T follicular helper cell (primary cell): ENCODE measurements at places on chromosomes 3 and 15.

- DNase-seq, result no peak
These were observed 131.7 kb downstream of the STAG1 start for GRCh38 chr3:136620436-136620835.

DNA sequence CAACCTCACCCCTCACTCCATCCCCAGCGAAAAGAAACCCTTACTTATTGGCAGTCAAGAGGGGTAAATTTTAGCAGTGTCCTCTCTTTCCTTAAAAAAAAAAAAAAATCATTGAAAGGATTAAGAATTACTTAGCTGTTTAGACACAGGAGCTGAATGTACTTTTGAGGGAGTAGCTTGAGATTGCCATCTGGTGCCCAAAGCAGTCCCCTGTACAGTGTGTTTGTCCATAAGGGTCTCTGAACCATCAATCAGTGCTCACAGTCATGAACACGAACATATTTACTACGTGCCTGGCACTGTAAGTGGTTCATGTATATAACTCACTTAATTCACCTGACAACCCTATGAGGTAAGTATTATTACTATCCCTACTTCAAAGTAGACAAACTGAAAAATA, 463.5 kb downstream of the RAP2B start:
- no peak for DNase-seq

- no peak for DNase-seq
These were observed 42.6 kb downstream of the PAQR5 start for GRCh38 chr15:69341356-69341755.

DNA sequence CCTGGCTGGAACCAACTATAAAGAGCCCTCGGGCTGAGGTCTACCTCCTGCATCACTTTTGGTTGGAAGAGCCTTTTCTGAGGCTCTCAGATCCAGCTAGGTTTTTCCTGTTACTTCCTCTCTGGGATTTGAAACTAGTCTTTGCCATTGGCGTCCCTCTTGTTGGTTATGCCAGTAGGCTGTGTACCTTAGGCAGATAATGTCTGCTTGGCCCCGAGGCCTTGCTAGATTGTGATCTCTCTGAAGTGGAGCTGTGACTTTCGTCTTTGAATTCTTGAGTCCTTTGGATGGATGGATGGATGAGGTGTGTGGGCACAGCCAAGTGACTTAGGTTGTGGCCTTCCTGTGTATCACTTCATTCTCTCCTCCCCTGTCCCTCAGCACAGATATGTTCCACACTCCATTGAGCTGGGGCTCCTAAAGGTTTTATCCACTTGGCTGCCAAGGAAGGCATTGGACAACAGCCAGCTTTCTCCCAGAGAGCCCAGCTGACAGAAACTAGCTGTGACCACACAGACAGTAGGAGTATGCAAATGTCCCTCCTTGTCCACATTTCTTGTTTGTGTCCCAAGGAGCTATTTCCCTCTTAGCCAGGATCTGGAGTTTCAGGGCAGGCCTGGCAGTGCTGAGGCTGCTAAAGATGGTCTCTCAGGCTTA, 7.9 kb upstream of the DNAJC17 start:
- DNase-seq, result no peak

DNA sequence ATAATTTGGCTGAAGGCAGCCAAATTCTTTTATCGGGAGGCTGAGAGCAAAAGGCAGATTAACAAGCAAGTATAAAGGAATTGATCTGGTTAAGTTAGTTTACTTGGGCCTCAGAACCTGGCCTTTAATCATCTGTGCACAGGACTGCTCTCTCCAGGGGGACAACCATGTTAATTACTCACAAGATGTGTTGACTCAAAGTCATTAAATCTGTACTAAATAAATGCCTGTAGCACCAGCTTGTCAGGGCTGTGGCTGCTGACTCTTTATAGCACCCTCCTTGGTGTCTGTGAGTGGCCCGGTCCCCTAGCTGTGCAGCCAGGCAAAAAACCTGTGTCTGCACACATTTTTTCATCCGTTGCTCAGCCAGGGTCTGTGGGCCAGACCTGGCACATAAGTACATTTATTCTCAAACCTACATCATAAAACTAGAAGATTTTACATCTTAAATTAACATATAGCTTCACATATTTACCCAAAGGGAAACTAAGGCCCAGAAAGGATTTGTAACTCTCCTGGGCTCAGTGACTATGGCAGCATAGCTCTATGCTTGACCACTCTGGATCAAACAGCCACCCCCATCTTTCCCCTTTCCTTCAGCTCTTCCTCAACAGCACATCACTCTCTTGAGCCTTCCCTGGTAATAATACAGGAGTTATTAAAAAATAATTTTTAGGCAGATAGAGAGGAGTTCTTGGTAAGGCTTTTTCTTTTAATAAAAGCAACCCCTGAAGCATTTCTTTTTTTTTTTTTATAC, 51.4 kb downstream of the NCEH1 start:
- no peak for DNase-seq

- DNase-seq, result peak; percentile 45
These were observed 55.3 kb downstream of the CCDC33 start for GRCh38 chr15:74291101-74292071.

DNA sequence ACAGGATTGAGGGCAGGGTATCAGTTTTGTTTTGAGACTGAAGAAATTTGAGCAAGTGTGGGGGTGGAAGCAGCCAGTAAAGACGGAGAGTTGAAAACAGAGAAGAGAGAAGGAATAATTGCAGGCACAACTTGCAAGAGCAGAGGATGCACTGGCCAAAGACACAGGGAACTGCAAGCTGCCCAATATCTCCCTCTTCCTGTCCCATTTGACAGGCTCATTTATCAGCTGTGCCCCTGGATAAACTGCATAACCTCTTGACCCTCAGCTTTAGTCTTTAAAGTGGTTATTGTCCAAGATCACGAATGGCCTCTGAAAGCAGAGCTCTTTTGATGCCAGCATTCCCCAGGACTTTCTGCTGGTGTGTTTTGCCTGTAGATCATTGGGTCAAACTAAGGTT, 5.0 kb upstream of the RAMAC start:
- DNase-seq, result no peak

DNA sequence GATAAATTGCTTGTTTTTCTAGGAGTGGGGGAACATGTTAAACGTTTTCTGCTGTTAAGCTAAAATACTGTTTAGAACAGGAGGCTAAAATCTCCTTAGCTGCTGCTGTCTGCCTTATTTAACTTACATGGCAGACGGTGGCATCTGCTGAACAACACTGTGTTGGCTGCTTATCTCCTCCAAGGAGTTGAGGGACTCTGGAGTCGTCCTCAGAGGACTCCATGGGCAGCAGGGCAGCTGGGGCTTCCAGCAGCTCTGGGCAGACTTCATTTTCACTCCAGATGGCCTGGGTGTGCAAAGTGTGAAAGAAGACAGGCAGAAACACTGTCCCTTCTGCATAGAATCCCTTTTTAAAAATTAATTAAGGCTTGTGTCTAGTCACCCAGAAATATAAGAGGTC, 52.9 kb upstream of the NUDT16 start:
- DNase-seq, result no peak

- no peak for DNase-seq
These were observed 146.6 kb downstream of the TBL1XR1 start for GRCh38 chr3:177050501-177051237.

DNA sequence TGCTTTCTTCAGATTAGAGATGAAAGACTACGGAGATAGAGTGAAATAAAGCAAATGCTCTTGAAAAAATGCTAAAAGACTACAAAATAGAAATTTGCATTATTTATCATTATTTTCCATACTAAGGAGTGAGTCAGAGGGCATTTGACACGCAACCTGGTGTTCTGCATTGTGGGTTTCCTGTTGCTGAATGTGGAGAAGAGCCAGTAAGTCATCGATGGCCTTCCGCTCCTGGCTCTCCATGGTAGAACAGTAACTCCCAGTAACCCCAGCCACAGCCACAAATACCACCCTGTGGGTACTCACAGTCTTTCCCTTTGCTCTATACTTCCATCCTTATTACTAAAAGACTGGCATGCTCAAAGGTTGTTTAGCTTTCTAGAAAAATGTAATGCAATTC, 61.5 kb downstream of the CGGBP1 start:
- no peak for DNase-seq

- no peak for DNase-seq
These were observed 17.2 kb downstream of the TMEM202 start for GRCh38 chr15:72415304-72415703.

GRCh38 chr3:20039765-20040547, at the start of gene KAT2B:
Gene KAT2B (plus strand): TSS chr3:20040446. CDS start chr3:20040478, 32 bp downstream.
- DNase-seq, result peak; percentile 77

DNA sequence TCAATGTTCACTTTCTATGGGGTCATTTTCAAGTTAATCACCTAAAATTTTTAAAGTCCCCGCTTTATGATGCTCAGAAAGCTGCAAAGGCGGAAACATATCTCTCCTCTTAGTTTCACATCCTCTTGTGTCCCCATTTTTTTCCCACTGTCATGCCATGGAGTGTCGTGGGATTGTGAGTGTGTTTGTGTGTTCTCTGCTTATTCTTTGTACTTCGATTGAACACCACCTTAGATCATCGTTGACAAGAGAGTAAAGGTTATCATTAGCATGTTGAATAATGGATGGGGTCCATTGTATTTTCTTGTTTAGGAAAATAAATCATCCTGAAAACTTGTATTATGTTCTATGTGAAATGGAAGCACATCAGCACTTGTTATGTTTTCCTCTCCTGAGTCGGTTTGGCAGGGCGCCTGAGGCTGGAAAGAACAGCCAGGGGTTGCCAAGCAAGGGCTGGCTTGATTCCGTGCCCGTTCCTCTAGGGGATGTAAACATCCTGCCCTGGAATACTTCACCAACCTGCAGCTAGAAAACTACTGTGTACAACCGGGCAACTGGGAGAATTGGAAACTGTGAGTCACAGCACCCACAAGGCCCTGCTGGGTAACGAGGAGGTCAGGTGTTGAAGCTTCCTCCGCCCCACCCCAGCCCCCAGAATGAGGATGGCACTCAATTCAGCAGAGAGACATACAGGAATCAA, 67.2 kb downstream of the EIF4E3 start:
- no peak for DNase-seq

GRCh38 chr3:36795622-36796021, 31.3 kb upstream of the DCLK3 start:
- no peak for DNase-seq

- DNase-seq, result no peak
These were observed 27.1 kb upstream of the LACTB start for GRCh38 chr15:63094495-63094931.

DNA sequence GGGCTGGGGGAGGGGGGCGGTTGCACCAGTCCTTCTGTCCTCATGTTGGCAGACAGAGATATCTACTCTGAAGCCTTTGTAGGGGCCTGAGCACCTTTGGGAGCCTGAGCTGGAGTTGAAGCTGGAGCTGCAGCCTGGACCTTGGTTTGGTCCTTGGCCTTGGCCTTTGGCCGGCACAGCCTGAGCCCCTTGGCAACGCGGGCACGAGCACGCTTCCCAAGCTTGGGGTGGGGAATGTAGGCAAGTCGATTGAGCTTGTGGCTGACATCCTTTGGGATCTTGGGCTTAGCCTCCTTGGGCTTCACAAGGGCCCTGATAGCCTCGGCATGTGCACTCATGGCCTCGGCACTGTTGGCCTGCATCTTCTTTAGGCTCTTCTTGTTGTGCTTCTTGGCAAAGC, 8.1 kb upstream of the ST6GAL1 start:
- DNase-seq, result no peak

GRCh38 chr3:83765956-83766355, 1192.8 kb upstream of the CADM2 start:
- no peak for DNase-seq

DNA sequence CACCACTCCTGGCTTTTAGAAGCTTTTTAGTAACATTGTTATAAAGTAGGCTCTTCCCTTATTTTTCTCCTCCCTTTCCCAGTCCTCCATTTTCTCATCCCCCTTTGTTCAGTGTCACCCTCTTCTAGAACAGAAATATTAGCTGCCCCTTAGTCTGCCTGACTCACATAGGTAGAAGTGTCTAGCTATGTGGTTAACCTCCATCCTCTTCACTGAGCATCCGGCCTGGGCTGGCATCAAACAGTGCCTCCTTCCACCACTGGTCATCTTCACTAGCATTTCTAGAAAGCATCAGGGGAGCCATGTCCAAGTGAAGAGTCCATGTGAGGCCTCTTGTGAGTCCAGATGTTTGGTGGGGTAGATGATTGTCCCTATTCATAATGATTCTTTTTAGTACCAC, 70.0 kb upstream of the SKOR1 start:
- no peak for DNase-seq

GRCh38 chr3:77319711-77320110, 279.8 kb downstream of the ROBO2 start:
- DNase-seq, result no peak

DNA sequence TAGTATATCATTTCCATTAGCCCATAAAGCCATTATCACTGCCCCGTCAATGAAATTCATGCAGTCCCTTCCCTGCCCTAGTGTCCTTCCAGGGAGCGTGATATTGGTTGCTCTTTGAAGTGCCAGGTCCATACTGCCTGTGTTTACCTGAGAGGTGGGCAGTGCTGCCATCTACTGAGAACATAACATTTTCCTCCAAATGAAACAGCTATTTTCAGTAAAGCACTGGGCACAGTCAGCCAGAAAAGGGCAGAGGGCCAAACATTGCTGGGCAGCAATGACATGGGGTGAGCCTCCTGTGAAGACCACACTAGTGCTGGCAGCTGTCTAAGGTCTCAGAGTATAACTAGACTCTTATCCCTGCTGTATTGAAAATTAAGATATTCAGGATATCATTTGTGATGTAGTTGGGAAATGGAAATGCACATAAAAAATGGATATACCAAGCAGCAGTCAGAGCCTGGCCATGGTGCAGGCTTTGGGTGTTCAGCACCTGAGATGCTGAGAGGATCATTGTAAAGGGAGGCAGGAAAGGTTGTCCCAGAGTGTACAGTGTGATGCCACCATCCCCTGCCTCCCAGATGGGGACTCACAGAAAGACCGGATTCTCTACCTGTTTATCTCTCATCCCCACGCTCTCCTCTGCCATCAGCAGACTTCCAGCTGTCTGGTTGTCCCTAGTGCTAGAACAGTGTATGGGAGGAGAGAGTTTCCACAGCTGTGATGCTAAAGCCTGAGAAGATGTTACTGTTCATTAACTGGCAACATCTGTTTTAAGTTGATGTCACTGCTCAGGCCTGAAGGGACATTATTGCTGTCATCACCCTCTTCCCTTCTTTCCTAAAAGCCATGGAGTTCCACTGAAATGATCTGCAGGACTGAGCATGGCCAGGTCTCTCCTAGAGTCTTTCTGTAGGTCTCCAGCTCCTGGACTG, 108.8 kb downstream of the ARNT2 start:
- DNase-seq, result no peak

GRCh38 chr3:171600030-171600429, 139.8 kb upstream of the TNIK start:
- DNase-seq, result no peak

- DNase-seq, result no peak
These were observed 31.2 kb downstream of the RYR3 start for GRCh38 chr15:33341953-33342352.

GRCh38 chr3:122992676-122993075, 34.9 kb downstream of the SEMA5B start:
- no peak for DNase-seq

DNA sequence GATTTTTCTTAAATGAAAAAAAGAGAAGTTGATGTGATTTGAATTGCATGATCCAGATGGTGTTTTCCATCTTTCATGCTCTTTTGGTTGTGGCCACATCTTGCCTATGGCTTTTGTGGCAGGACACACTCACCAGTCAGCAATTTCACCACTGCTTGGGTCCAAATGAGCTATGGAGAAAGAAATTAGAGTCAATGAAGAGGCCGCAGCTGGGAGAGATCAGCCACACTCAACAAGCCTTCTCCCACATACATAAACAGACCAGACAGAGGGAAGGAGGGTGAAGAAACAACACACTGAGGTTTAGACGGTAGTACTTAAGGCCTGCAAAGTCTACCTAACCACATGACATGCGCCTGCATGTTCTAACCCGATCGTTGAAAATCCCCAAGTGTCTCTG, 110.7 kb upstream of the CDIN1 start:
- DNase-seq, result no peak

GRCh38 chr15:60661080-60661645, 182.2 kb upstream of the ICE2 start:
- DNase-seq, result no peak
